CD4-positive, alpha-beta T cell treated with Interleukin-21 for 1 hour (primary cell): ENCODE measurements at places on chromosomes 6 and 20.

- DNase-seq = peak; percentile 12
Observed at GRCh38 chr6:158765499-158766068, 53.6 kb downstream of the EZR start.

GRCh38 chr6:165662041-165662748, 846 bp downstream of the PDE10A start:
- DNase-seq = no peak

GRCh38 chr6:166497087-166497899, 89.2 kb downstream of the RAMACL start:
- no peak for DNase-seq

- DNase-seq = no peak
Observed at GRCh38 chr6:28816909-28817807, 106.6 kb downstream of the TRIM27 start.

DNA sequence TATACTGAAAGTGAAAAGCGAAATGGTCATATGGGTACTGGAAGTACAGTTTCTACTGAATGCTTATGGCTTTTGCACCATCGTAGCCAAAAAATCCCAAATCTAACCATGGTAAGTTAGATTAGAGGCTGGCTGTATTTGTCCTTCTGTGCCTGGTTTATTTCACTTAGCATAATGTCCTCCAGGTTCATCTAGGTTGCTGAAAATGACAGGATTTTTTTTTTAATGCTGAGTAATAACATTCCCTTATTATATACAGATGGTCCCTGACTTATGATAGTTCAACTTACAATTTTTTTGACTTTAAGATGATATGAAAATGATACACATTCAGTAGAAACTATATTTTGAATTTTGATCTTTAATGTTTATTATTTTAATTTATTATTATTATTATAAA, 7.6 kb downstream of the MYCT1 start:
- no peak for DNase-seq

DNA sequence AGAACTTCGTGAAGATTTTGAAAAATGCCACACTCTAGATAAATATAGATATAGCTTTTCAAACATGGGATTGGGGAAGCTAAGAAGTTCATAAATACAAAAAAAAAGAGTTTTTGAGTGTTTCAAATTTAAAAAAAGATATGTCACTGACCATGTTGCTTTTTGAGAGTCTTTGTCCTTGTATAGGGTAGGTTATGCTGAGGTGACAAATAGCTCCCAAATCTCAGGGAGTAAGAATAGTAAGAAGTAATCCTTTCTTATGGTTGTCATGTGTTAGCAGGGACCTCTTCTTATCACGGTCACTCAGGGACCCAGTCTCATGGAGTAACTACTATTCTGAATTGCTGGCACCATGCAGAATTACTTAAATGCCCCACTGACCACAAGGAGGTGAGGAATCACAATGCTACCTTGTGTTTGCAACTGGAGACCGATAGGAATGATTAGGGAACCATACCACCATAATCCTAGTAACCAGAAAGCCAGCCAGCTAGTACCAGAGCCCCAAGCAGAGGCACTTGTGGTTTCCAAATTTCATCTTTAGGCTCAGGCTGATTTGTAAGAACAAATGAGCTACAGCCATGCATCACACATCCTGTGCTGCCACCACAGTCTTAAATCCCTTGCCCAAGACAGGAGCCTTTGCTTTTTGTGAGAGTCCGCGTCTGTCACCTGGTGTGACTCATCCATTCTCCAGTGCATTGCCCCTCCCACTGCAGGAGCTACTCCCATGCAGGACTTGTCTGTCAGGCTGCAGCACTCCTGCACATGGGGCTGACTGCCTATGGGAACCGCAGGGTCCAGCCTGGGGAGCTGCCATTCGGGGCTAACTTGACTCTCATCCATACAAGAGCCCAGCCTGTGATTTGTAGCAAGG, 42.4 kb upstream of the ADGRF4 start:
- DNase-seq = no peak

DNA sequence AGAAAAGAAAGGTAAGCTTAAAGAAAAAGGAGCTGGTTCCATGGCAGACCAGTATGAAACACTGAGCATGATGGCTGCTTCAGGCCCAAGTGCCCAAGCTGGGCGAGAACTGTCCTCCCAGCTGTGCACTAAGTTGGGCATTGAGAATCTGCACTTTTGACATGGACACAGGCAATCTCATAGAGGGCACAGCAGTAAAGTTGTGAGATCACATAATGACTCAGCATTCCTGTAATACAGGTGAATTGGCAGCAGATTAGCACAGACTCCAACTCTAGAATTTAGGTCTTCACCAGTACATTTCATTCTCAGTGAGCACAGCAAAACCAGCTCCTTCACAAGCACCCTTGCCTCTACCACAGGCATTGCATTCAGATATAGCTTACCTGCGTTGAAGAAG, 343.4 kb downstream of the PKHD1 start:
- DNase-seq = no peak

DNA sequence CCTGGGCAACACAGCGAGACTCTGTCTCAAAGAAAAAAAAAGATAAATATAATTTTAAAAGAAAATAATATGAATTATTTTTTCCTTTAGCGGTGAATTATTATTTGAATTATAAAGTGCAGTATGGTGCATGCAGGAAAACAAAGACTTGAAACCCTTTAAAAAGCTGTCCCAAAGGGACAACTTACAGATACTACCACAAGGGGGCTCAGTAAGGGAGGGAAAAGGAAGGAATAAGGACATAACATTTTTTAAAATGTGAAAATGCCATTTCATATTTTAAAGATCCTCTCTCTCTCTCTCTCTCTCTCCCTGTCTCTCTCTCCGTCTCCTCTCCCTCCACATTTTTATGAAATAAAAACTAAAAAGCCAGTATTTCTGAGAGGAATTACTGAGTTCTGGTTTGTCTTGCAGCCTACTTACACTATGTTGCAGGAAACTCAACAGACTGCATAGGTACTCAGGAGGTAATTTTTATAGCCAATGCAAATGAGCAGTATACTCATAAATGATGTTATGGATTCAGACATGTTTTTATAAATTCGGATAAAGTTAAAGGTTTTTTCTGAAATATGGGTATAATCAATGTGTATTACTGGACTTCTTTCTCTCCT, 455.0 kb upstream of the GJE1 start:
- peak; percentile 43 for DNase-seq

DNA sequence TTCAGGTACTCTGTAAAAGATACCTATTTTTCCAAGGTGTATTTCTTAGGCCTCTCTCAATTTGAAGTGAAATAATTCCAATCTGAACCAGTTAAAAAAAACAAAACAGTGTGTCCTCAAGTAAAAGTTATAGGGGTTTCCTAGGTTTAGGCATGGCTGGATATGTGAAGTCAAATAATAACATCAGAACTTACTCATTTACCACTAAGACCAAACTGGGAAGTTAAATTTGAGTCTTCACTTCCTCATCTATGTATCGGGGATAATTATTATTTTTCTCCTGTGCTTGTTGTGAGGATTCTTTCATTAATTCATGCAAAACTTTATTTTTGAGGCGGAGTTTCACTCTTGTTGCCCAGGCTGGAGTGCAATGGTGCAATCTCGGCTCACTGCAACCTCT, 86.2 kb upstream of the PTPRK start:
- no peak for DNase-seq

DNA sequence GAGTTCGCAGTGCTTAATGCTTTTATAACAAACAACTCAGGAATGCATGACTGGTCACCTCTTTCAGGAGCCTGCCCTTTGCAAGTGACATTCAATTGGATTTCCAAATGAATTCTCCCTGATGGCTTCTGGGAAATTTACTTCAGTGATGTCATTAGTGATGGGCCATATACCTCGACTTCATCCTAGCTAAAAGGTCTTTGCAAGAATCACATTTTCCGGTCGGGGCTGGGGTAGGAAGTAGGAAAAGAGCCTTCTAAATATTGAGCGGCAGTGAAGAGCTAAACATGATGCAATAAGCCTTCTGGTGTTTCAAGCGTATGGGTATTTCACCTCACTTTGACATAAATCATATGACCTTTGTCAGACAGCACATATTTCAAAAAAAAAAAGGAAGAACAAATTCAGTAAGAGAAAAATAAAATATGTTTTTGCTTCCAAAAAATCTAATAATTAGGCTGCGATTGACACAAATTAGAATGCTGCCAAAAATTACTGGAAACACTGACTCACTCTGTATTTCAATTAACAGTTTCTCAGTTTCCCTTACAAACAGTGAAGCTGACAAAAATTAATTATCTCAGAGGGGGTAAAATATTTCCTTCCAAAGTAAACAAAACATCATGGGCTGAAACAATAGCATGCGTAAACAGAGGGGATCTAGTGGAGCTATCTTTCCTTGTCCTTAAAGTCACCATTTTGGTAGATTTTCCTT, 39.8 kb downstream of the ADTRP start:
- DNase-seq = no peak

GRCh38 chr6:168574699-168575195, 133.8 kb downstream of the SMOC2 start:
- DNase-seq = no peak

GRCh38 chr20:33945391-33946081, 48.2 kb upstream of the RALY start:
- no peak for DNase-seq

DNA sequence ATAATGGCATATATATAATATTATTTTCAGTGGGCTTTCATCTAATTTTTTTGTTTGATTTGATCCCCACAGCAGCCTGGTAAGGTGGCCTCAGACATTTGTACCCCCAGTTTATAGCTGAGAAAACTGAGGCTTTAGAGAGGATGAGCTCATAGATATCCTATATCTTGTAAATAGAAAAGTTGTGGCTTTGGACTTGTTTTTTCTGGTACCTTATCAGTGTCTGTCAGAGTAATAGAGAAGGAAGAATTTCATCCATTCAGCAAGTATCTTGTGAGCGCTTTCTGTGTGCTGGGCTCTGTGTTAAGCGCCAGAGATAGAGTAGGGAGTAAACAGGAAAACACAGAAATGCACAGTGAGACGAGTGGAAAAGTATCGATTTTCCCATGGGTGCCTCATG, 27.9 kb downstream of the TAF11 start:
- DNase-seq = no peak

GRCh38 chr6:169165561-169166300, 87.9 kb downstream of the THBS2 start:
- DNase-seq = no peak

DNA sequence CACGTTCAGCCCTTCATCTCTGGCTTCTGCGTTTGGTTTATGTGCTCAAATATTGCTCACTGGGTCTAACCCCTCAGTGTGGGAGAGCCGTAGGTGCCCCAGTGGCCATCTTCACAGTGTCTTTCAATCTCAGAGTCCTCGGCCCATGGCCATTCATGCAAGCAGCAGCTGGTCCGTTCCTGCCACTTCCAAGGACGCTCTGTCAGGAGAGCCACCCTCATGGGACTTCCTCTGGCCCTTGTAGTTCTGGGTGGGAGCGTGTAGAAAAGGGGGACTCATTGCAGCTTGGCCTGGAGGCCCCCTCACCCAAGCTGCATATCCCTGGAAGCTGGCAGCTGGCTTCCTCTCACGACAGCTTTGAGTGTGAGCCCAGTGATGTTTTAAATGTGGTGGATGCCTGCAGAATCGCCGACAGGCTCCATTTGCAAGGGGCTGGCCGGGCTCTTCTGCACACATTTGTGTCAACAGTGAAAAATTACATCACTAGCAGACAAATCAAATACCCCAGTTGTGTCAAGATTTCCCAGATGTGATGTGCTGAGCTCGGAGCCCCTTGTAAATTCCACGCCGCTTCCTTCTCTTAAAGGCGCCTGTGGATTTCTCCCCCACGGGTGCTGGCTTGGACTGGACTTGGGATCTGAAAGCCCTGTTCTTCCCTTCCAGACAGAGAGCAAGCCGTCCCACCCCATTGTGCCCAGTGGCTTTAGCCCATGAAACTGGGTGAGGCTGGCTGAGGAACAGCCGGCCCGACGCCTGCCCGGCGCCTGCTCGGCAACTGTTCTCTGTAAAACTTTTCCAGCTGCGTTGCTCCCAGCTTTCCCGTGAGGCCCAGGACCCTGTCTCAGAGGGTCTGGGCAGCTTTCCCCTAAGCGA, 360.1 kb downstream of the TAF4 start:
- DNase-seq = no peak

- no peak for DNase-seq
Observed at GRCh38 chr6:145736661-145737144, 1.4 kb upstream of the EPM2A start.

DNA sequence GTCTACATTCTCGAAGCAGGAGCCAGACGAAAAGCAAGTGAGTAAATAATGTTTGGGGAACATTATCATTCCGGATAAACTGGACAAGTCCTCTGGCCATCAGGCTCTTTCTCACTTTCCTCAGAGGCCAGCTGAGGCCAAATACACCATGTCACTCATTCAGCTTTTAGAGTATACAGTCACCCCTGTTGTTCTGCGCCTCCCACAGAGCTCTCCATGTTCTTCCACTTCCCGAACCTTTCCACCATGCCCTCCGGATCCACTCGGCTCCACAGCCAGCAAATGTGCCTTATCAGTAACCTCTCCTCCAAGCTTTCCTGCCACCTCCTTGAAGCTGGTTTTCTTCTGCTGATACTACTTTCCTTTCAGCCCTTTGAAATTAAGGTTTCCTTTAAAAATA, 31.7 kb downstream of the LATS1 start:
- no peak for DNase-seq

GRCh38 chr6:33140556-33140955, 51.7 kb downstream of the COL11A2 start:
- no peak for DNase-seq

- peak; percentile 1 for DNase-seq
Observed at GRCh38 chr6:146289816-146290588, 253.6 kb upstream of the RAB32 start.

DNA sequence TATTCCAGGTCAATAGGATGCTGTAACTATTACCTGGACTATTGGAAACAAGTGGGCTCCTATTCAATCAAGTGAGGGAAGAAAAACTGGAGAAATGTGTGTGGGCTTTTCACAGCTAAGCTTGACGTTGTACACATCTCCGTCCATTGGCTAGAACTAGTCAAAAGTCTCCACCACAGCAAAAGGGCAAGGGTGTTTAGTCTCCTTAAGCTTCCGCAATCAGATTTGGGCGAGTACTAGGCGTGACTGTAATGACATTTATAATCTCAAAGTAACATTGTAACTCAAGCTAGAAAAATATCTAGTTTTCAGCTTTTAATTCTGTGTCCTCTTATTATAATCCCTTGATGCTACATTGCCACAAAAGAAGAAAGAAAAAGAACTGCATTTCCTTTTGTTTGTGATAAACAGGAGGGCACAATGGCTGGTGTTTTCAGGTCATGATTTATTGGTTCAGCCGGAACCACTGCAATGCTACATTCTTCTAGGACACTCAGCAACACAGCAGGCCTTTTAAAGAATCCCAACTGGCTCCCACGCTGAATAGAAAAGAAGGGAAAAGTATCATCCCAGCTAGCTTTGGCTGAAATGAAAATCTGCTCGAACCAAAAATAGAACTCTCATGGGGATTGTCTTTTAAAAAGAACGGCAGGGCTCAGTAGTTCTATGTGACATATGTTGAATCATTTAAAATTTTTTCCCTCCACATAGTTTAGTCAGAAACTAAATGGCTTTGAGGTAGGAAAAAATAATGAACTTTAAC, 387.7 kb downstream of the BTBD3 start:
- no peak for DNase-seq

- DNase-seq = no peak
Observed at GRCh38 chr20:33604084-33604990, 57.8 kb upstream of the C20orf144 start.

GRCh38 chr20:18653736-18654447, 66.0 kb downstream of the DTD1 start:
- DNase-seq = no peak
